Stimulated activated CD4-positive, alpha-beta T cell treated with anti-CD3 and anti-CD28 coated beads, Interleukin-12 subunit alpha, Interleukin-12 subunit beta, amount 100 ng/mL, for 4 hours (primary cell): ENCODE measurements at places on chromosomes 5 and 9.

DNA sequence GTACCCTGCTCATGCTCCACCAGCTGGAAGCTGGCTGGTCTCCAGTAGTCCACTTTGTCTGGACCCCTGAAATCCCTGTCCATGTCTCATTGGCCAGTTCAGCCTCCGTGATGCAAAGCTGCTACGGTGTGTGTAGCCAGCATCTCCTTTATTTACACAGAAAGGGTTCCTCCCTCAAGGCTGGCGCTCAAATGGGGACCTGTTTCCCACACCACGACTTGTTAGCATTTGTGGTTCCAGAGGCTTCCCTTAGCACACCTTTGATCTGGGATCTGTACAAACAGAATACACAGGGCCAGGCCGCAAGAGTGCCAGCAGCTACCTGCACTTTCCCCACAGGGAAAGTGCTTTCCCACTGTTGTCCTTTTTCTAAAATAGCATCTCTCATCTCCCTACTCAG lies 5.7 kb upstream of the SMU1 start:
- DNase-seq: no peak

DNA sequence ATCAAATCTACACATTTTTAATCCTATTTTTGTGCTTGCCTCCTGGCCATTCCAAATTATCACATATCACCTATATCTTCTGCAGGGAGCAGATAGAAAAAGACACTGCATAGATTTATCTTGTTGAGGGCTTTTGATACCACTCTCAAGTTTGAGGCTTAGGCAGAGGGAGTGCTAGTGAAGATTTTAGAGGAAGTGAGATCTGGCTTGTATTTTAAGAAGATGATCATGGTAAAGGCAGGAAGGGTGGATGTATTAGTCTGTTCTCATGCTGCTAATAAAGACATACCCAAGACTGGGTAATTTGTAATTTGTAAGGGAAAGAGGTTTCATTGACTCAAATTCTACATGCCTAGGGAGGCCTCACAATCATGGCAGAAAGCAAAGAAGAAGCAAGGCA lies 220.9 kb upstream of the TUT7 start:
- DNase-seq: no peak

GRCh38 chr5:76582230-76583162 lies 40.7 kb downstream of the F2RL2 start:
- no peak for DNase-seq

GRCh38 chr9:806285-807156 lies 35.0 kb upstream of the DMRT1 start:
- no peak for DNase-seq

DNA sequence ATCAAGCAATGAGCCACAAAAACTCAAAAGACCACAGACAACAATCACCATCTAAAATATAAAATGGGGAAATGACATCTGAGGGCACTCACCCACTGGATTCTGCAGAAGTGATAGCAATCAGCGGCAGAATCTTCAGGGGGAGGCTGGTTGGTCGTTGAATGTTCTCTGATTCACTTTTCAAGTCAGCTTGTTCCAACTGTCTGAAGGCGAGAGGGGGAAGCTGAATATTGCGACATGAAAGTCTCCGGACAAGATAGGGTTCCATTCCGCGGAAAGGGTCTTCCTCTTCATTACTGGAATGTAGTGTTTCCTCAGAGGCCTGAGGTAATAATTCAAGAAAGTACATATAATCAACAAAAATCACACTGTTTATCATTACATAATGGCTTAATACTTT lies 94.9 kb upstream of the PDE4D start:
- DNase-seq: no peak

GRCh38 chr5:138724470-138725146 lies 28.6 kb upstream of the CTNNA1 start:
- no peak for DNase-seq

GRCh38 chr5:172902497-172903472 lies 56.4 kb upstream of the RPL26L1 start:
- DNase-seq: no peak

GRCh38 chr5:134944630-134945029 lies 23.1 kb upstream of the CATSPER3 start:
- DNase-seq: no peak

GRCh38 chr9:116490321-116490720 lies 196.8 kb upstream of the TRIM32 start:
- DNase-seq: no peak

- no peak for DNase-seq
Observed at GRCh38 chr9:21362287-21362686, 5.6 kb downstream of the IFNA13 start.

- DNase-seq: no peak
Observed at GRCh38 chr9:5562806-5563416, 52.6 kb downstream of the PDCD1LG2 start.

DNA sequence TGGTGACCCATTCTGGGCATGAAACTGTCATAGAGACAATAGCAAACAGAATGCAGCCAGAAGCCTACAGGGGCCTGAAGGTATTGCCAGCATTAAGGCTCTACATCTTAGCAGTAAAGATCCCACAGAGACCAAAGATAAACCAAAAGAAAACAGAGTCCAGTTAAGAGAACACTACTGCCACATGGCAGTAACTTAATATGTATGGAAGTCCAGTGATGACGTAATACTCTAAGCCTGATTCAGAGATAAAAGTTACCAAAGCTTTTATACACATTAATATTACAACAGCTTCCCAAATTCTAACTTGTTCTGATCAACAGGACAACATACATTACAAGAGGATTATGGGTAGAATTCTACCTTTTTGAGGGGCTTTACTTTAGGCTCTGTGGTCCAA lies 371.5 kb downstream of the PRELID2 start:
- DNase-seq: no peak
